ENCODE measurements at places on chromosomes 1 and 21. TPM values are rescaled to one million over a fixed set of nuclear protein-coding genes. Genes with fewer than 3 reads are reported as not detected.
A peak's percentile ranks its signal among the peaks of the same experiment; 100 is the strongest.

Gene FMN2
- not detected for total RNA-seq

Gene ZNF326
- total RNA-seq, result 5.0 TPM

Gene FCMR
- total RNA-seq, result not detected

DNA sequence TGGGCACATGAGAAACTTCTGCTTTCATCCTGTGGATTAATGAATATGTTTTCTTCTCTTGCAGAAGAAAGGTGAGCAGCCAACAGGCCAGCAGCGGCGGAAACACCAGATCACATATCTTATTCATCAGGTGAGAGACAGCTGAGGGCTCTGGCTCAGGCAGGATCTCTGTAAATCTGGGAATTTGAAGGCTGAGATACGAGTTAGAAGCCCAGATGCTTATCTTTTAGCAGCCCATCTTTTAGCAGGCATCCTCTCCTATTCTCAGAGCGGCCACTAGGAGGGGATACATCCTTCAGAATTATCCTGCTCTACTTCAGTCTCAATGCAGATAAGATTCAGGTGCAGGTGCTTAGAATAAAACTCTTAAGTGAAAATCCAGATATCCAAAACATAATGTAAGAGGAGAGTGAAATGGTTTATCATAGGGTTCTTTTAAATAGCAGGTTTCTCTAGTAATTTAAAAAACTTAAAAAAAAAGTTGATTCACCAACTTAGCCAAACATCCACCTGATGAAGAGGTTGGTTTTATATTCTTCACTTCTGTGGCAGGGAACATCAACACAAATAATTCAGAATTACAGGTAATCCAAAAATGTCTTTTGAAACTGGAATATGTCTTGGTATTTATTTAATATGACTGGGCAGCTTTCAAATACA is 19.3 kb downstream of the SH2D2A start:
- DNase-seq, result peak; percentile 64

DNA sequence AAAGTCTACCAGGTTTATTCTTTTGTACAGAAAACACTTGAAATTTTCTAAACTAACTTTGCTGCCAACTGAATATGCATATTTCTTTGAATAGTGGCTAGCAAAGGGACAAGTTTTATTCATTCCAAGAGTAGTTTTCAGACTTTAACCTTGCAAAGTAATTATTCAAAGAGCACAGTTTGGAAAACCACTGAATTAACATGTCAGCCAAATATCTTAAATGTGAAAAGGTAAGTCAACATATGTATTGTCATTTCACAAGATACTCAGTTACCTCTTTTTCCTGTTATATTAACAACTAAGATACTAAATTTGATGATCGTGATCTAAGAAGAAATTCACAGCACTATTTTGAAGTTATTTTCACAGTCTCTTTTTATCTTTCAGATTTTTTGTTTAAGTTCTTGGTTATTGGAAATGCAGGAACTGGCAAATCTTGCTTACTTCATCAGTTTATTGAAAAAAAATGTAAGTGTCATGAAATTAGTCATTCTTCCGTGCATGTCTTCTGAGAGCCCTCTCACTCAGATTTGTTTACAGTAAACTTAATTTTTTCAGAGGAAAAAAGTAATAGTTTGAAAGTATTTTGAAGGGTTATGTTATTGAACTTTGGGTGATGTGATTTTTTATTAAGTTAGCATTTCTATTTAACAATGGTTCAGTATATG is 15.3 kb downstream of the RAB4A start:
- peak; percentile 44 for DNase-seq

DNA sequence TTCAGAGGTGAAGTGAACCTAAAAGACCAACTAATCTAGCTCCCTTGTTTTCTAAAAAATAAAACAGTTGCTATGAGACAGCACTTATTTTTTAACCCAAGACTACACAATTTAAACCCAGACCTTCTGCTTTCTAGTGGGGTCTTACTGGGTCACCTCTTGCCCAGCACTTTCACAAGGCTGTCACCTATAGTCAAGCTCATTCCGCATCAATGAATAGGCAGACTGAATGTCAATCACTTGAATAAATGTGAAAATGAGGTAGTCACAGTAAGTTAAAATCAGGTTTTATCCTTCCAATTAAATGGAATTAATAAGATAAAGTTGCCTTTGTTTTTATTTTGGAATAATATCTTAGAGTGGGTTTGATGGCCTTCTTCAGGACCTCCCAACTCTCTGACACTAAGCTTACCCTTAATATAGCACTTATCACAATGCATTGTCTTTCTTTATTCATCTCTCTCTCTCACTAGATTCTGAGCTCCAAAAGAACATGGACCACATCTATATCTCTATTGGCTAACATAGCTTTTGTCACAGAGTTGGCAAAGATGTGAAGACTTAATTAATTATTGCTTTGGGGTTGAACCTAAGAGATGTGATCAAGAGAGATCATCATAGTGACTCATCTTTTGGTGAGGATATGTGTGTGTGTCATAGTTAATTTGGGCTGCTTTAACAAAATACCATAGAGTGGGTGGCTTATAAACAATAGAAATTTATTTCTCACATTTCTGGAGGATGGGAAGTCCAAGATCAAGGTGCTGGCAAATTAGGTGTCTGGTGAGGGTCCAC is 248.7 kb upstream of the DAB1 start:
- no peak for DNase-seq

GRCh38 chr1:115832651-115833050 is 8.3 kb downstream of the NHLH2 start:
- DNase-seq, result no peak

DNA sequence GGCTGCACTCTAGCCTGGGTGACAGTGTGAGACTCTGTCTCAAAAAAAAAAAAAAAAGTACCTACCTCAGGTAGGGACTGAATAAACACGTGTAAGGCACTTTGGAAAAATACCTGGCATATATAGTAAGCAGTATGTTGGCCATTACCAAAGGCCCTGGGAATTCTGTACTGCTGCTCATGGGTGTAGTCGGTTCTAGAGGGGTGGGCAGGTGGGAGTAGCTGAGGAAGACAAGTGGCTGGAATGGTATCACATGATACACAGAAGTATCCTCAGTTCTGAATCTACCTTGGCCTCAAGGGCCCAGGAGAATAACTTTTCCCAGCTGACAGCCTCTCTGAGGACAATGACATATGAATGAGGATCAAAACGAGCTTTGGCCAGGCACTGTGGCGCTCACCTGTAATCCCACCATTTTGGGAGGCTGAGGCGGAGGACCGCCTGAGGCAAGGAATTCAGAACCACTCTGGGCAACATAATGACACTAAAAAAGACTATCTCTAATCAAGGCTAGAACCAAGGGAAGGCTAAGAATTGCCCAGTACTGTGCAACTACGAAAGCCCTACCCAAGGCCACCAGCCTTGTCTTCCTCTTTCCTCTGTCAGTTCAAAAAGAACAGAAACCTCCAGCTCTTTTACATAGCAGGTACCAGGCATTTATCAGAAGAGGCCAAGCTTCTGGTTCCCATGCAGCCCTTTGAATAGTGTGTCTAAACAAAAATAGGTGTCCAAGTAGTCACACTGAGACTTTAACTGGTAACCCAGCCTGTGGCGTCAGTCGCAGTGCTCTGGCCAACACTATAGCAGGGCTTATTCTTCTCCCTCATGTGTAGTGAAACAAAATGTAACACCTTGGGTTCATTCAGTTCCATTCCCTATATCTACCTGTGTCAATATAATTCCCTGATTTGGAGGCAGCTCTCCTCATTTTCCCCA is 10.2 kb downstream of the MMACHC start:
- DNase-seq, result no peak

GRCh38 chr1:170200621-170201397 is 55.0 kb downstream of the NTMT2 start:
- DNase-seq, result no peak

DNA sequence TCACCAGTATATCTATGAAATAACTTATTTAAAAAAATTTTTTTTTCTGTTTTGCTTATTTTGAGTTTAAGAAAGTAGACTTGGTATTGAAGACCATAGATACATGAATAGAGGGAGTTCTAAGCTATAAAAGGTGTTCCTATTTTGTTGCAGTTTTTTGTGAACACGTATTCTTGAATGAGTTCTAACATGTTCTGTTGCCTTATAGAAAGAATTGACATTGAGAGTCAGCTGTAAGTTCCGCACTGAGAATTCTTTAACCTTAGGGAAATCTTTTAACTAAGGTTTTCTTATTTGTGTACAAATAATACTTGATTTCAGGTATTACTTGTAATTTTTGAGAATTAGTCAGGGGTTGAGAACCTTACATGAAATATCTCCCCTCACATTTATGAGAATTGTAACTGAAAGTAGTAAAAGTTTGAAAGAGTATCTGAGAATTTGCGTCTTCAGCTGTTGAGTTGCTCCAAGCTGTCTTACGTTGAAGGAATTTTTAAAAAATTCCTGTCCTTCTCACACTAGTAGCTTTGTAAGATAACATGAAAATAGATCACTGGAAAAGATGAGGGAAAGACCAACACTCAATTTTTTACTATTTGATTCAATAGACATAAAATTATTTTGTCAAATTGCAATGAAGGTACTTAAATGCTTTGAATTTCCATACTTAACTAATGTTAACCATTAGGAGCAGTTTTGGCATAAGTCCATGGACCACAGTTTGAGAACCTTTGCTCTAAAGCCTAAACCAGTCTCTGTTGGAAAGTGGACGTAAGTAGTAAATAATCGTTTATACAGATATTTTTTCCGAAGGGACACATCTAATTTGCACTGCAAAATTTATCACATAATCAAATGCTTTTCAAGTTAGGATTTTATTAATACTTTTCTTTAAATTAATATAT is 3.8 kb downstream of the DR1 start:
- peak; percentile 41 for DNase-seq

DNA sequence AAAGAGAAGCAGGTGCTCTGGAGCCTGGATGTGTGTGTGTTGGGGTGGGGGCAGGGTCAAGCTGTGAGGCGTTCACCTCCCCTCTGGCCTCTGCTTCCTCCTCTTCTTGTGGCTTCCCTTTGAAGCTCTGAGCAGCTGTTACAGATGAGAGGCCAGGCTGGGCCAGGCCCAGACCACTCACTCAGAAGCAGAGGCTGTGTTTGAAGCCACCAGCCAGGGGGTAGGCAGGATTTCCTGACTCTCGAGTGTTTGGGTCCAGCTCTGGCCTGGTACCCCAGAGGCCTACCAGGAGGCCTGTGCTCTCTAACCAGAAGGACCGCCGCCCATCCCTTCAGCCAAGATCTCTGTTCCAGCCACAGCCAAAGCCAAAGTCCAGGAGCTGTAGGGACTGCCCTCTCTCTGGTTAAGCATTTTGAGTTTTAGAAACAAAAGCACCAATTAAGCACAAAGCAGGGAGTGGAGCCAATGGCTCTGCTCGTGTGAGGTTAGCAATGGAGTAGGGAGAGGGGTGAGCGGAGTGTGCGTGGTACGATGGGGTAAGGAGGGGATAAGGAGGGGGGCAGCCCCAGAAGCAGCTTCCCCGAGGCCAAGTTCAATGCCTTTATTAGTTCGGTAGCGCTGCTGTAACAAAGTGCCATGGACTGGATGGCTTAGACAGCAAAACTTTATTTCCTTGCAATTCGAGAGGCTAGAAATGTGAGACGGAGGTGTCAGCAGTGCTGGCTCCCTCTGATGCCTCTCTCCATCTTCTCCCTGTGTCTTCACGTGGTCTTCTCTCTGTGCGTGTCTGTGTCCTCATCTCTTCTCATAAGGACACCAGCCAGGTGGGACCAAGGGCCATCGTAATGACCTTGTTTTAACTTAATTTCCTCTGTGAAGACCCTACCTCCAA is 20.5 kb downstream of the RCSD1 start:
- DNase-seq, result no peak

DNA sequence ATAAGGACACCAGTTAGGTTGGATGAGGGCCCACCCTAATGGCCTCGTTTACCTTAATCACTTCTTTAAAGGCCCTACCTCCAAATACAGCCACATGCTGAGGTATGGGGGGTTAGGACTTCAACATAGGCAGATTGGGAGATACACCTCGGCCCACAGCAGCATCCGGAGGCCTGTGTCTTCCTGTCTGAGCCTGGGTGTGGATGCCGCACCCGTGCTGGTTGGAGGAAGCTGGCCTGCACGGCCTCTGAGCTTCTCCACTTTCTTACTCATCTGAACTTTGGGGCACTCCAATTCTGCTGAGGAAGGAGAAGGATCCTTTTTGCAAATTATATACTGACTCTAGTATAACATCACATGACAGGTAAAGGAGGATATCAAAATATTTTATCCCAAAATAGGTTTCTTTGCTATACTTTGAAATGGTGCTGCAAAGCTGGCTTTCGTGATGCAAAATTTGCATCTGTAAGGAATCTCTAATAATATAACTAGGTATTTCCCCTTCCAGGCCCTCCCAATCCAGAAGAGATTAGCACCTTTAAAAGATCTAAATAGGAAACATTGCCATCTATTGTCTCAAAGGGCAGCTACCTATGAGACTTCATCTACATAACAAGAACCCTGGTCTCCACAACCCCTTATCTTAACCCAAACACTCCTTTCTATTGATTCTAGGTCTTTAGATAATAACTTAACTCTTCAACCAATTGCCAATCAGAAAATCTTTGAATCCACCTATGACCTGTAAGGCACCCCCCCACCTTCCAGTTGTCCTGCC is 247.6 kb downstream of the KCNJ6 start:
- DNase-seq, result no peak

DNA sequence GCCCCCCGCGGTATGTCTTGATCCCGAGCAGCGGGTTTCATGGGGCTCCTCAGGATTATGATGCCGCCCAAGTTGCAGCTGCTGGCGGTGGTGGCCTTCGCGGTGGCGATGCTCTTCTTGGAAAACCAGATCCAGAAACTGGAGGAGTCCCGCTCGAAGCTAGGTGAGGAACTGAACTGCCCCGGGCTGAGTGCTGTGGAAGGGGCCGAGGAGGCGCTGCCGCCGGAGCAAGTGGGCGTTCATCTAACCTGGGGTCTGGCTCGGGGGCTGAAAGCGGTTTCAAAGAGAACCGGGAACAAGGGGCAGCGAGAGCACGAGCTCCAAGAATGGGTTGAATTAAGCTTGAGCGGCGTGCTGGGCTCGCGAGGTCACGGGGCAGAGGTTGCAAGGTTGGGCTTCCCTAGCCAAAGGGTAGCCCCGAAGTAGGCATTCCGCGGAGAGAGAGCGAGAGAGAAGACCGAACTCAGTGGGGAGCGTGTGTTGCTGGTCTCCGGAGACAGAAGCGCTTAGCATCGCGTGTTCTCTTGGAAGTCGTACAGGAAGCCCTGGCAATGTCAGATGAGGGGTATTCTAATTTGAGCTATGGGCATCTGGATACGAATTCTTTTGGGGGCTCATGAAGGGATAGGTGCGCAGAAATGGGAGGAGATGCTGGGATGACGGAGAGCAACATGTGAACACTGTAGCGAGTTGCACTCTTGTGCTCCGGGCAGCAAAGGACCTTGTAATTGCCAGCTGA is 732 bp downstream of the HS2ST1 start:
- peak; percentile 69 for DNase-seq

DNA sequence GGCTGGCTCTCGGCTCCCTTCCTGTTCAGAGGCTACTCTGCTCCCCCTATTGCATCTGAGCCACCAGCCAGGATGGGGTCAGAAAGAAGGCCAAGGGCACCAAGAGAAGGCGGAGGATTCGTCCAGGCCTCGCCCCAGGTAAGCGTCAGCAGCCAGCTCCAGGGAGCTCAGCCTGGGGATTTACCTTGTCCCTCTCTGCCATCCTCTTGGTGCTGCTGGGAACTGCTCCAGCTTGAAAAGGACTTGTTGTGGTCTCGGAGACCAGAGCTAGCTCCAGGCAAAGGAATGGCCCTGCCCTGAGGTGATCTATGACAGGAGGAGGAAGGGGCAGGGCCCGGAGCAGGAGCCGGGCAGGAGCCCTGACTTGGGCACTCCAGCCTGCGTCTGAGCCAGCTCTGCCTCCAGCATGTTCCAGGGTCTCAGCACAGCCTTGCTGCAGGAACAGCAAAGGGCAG is 113.7 kb upstream of the IFFO2 start:
- no peak for DNase-seq

- peak; percentile 32 for DNase-seq
These were observed 56.1 kb upstream of the SH3GLB1 start for GRCh38 chr1:86648255-86648654.

GRCh38 chr1:184297244-184297750 is 89.5 kb upstream of the C1orf21 start:
- no peak for DNase-seq

Measured in lung microvascular endothelial cell (primary cell).